ENCODE measurements at places on chromosomes 16 and 17.

GRCh38 chr16:50245417-50246298, 20.7 kb upstream of the ADCY7 start:
- no peak for DNase-seq

GRCh38 chr17:74840989-74841666, 18.6 kb downstream of the GRIN2C start:
- DNase-seq = no peak

- no peak for DNase-seq
Observed at GRCh38 chr17:82089723-82090548, 8.1 kb downstream of the FASN start.

GRCh38 chr16:47129755-47130435, 13.8 kb downstream of the NETO2 start:
- no peak for DNase-seq

DNA sequence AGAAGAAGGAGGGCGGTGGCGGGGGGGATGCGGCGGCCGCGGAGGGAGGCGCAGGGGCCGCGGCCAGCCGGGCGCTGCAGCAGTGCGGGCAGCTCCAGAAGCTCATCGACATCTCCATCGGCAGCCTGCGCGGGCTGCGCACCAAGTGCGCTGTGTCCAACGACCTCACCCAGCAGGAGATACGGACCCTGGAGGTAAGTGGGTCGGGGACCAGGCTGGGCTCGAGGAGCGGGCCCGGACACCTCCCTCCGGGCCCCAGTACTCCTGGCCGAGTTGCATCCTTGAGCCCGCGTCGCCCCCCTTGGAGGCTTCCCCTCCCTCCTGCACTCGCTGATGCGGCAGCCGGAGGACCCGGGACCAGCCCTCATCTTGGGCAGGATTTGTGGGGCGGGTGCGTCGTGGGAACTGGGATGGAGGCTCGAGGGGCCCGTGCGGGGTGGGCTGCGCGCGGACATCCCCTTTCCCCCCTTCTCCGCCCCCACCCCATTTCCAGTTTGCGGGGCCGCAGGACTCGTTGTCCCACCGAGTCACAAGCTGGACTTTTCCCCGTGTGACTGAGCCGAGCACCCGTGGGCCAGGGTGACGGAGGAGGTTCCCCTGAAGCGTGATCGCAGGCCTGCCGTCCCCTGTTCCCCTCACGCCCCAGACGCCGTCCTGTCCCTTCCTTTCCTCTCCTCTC, 572 bp downstream of the KSR1 start:
- DNase-seq = peak; percentile 63

DNA sequence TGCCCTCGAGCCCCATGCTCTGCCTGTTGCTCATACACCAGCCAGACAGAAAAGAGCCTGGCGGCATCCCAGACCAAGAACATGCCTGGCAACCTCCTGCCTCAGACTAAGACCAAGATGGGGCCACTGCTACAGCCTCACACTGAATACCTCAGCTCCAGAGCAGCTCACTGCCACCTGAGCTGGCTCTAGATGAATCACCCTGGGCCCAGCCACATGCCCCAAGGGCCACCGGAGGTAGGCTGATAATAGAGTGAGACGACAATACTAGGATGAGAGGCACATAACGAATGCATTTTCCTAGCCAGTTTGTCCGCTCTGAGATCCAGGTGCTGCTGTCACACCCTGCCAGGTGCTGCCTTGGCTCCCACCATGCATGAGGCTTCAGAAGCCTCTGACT, 13.0 kb downstream of the PIP4K2B start:
- no peak for DNase-seq

GRCh38 chr17:75552425-75553294, 27.2 kb downstream of the LLGL2 start:
- DNase-seq = no peak

- DNase-seq = no peak
Observed at GRCh38 chr17:27384261-27384701, 72.0 kb upstream of the KSR1 start.

DNA sequence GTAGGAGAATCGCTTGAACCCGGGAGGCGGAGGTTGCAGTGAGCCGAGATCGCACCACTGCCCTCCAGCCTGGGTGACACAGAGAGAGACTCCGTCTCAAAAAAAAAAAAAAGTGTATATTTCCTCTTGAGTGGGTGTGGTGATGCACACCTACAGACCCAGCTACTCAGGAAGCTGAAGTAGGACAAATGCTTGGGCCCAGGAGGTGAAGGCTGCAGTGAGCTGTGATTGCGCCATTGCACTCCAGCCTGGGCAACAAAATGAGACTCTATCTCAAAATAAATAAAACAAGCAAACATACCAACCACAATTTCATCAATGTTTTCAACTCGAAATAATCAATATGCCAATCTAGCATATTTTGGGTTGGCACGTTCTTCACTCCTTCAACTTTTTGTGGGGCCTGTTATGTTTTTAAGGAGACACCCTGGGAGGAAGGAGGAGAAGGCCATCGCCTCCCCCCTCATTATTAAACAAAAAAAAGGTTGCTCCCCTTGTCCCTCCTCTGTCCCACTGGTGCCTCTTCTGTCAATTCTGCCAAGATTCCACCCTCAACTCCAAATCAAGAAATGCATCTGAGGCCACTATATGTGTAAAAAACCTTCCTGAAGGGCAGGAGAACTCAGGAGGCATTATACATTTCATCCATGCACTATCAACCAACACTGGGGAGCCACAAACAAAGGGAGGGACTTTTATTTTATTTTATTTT, 52.4 kb upstream of the ATF7IP2 start:
- no peak for DNase-seq
